Stimulated activated CD8-positive, alpha-beta memory T cell treated with anti-CD3 and anti-CD28 coated beads, Interleukin-15, amount 100 ng/mL, for 48 hours (primary cell): ENCODE measurements at places on chromosomes 2 and 18.

- DNase-seq = no peak
Measured at GRCh38 chr18:77088963-77089722, 43.4 kb downstream of the MBP start.

- no peak for DNase-seq
Measured at GRCh38 chr2:121260370-121261154, 24.4 kb downstream of the TFCP2L1 start.

DNA sequence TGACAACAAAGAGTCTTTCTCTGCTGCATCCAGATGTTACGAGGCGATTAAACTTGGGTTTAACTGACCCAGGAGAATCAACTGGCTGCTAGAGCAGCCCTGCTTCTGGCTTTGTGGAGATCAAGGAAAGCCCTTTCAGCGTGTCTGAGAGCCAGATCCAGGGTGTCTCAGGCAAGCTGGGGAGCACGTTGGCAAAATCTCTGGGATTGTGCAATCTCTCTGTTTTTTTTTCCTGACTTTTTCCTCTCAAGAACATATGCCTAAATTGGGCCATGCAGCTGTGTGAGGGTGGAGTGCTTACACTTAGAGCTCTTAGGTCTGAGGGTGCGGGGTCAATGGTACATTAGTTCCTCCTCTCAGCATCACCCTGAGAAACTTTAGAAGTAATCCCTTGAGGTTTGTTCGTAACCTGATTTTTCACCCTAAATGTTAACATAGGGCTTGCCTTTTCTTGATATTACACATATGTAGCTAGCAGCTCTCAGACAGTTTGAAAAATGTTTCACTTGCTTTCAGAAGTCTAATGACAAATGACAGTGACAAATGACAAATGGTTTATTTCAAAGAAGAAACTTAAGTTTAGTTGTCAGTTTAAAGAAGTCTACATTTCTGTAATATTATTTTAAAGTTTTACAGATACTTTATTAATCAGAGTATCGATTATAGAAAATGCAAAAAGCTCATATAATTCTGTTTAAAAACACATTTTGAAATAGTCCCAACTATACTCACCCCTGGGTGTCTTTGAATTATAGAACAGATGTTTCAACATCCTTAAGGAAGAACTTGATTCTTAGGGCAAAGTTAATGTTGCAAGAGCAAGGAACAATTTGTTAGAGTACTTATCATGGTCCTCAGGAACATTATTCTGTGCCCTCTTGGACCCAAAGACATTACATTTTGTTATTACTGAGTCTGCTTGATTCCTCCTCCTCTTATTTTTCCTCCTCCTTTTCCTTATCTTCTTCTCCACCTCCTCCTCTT, 38.4 kb upstream of the ZSWIM2 start:
- DNase-seq = no peak

- DNase-seq = no peak
Measured at GRCh38 chr2:241204490-241204889, 16.0 kb downstream of the ANO7 start.

DNA sequence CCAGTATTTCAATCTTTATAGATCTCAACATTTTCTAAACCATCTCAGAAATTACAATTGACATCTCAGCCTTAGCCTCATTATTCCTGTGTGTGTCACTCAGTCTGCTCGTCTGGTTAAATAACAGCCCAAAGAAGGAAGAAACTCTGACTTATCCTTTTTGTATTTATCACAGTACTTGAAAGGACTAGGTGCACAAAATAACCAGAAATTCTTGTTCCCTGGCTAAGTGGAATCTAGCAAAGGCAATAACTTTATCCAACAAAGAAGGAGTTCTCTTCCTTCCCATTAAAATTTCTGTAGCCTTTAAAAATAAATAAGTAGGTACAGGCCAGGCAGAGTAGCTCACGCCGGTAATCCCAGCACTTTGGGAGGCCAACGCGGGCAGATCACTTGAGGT, 139.9 kb upstream of the PID1 start:
- no peak for DNase-seq

GRCh38 chr2:1055014-1055595, 104.5 kb downstream of the SNTG2 start:
- no peak for DNase-seq

GRCh38 chr2:42089340-42089925, 41.6 kb downstream of the PKDCC start:
- peak; percentile 56 for DNase-seq

GRCh38 chr18:73924836-73925235, 222.8 kb downstream of the FBXO15 start:
- no peak for DNase-seq

DNA sequence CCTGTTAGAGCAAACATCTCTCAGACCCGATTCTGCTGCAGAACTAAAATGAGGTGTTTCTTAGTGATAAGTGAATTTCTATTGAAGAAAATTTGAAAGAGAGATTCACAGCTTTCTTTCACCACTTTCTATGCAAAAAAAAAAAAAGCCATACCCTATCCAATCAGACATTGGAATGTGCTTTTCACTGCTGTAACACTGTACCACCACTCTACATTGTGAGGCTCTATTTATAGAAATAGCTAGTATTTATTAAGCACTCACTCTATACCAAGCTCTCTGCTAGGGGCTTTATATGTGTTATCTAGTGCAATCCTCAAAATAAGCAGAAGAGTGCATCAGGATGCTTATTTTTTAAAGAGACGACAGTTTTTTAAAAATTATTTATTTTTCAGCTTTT, 580.6 kb upstream of the VRK2 start:
- DNase-seq = no peak

GRCh38 chr2:109170645-109171044, 41.6 kb downstream of the SH3RF3 start:
- no peak for DNase-seq

DNA sequence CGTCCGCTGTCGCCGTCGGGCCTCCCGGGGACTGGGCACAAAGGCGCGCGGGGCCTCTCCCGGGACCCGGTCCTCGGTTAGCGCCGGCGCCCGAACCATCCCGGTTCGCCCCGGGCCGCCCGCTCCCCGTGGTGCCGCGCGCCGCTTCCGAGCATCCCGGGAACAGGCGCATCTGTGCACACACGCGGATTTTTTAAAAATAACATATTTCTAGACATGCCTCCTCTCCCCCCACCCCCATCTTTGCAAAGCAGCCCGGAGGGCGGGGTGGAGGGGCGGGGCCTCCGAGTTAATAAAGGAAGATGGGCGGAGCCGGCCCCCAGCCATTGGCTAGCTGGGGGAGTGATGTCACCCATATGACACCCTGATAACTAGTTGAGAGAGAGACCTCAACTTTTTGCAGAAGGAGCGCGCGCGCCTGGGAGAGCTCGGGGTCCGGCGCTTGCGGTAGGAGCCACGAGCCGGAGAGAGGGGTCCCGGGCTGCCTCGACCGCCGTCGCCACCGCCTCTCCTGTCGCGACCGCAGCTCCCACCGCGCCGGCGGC, at the start of gene SOX11:
SOX11 (plus strand) TSS at position 400 of the 545 bp plus-strand sequence. CDS start 338 bp downstream, outside the sequence.
- no peak for DNase-seq

DNA sequence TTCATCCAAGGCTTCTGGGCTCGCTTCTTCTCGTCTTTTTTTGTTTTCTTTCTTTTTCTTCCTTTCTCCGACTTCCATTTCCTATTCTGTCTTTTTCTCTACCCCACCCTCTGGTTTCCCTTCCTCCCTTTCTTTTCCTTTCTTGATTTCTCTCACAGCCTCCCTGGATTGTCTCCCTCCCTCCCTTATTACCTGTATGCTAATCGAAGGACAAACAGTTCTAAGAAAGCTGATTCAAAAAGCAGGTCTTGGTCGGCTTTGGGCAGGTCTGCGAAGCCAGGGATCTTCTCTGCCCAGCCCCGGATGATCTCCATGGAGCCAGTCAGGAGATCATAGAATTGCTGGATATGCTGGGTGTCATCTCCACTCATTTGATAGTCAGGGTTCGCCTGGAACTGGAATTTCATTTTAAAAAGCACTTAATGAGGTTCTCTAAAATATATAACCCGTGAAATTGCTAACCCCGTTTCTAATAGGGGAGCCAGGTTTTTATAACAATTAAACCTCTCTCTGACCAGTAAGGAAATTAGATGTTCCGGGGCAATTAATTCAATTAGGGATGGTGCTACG, 5.9 kb downstream of the NR4A2 start:
- DNase-seq = no peak

DNA sequence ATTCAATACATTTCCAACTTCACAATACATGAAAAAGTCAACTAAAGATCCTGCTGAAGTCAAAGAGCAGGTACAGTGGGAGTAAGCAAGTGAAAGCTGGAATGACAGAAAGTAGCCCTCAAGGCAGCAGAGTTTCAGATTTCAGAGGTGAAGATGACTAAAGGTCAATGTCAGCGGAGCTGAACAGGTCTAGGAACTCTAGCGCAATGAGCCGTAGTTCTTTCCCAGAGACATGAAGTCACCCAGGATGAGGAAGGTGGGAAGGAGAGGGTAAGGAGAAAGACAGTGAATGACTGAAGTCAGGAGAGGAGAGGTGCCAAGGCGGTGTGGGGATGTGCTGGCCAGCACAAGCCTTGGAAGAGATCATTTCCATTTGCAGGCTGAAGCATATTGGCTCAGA, 28.1 kb downstream of the PTPN2 start:
- no peak for DNase-seq

- DNase-seq = no peak
Measured at GRCh38 chr18:32297579-32298170, 107.8 kb downstream of the MEP1B start.

DNA sequence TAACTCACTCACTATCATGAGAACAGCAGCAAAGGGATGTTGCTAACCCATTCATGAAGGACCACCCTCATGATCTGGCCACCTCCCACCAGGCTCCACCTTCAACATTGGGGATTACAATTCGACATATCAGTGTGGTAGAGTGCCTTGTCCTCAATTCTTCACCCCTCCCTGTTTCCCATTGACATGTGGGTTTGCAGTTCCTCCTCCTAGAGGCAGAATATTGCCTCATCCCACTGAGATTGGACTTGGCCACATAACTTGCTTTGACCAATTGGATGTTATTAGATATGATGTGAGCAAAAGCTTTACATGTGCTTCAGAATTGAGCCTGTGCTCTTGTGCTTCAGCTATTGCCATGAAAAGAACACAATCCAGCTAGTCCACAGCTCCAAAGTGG, 217.0 kb upstream of the CXCR4 start:
- DNase-seq = no peak

DNA sequence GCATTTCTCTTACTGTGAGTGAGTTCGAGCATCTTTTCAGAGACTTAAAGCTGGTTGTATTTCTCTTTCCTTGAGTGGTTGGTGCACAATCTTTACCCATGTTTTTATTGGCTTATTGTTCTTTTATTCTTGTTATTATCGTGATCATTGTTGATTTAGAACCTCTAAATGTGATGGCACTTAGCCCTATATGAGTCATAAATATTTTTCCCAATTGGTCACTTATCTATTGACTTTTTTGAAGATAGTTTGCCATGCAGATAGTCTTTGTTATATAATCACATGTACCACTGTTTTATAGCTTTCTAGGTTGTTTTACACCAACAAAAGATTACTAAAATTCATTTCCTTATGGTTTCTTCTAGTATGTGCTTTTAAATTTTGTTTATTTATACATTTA, 141.6 kb upstream of the MSH6 start:
- no peak for DNase-seq

GRCh38 chr2:240480834-240481623, 45.6 kb downstream of the GPC1 start:
- no peak for DNase-seq

DNA sequence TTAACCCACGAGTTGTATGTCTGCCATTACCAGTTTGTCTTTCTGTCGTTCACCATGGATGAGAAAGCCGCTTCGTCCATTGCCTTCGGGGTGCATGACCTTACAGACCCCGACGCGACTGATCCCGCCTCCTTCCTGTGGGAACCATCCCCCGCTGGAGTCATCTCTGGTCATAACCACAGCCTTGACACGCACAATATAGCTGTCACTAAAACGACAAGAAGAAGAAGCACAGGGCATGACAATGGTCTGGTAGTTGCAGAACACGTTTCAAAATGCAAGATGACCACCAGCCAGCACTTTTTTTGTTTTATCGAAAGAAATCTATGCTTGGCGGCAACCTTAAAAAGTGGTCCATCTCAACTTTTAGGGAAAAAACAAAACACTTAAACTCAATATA, 87.7 kb downstream of the SPRED2 start:
- DNase-seq = no peak
